ENCODE measurements at places on chromosomes 1 and 21. TPM values are rescaled to one million over a fixed set of nuclear protein-coding genes. Genes with fewer than 3 reads are reported as not detected.

Gene GNAT2
- not detected for total RNA-seq

Gene FAM151A
- 323 TPM for total RNA-seq

Gene ATF3
- 10.0 TPM for total RNA-seq

Gene LRRC71
- not detected for total RNA-seq

Gene CLEC20A
- total RNA-seq: not detected

Gene S100A6
- total RNA-seq: 330 TPM

Gene KLF17
- total RNA-seq: not detected

Gene KIF17
- 10.3 TPM for total RNA-seq

Gene MT1HL1
- total RNA-seq: not detected

Gene ARHGAP30
- 5.1 TPM for total RNA-seq

Gene IFI44
- total RNA-seq: 14.7 TPM

Gene ZNF281
- total RNA-seq: 8.2 TPM

Gene LIPI
- total RNA-seq: not detected

GRCh38 chr1:205183676-205184335 is 27.7 kb downstream of the DSTYK start:
- no peak for DNase-seq

DNA sequence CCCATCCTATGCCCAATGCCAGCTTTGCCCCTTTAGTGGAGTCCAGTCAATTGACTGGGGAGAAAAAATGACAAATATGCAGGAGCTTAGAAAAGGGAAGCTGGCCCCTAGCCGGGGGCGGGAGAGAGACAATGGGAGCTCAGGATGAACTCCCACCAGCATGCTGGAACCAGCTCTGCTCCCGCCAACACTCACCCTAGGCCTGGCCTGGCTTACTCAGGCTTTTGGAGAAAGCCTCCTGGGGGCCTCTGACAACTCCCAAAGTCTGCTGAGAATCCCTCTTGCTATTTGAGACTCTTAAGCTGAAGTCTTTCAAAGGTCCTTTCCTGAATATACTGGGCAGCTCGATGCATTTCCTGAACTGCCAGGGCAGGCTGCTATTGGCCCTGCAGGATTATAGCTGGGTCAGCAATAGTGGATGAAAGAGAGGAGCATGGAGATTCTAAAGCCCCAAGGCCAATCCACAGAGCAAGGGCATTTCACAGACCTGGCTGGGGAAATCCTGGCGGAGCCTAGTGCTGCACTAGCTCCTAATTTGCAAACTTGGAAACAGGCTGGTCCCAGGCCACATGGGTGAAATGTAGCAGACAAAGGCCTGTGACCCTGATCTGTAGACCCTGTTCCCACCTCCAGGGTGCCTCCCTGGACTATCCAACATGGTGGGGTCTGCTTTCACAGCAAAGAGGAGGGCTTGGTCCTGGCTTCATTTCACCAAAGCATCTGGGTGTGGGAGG is 35.7 kb upstream of the CLSTN1 start:
- DNase-seq: no peak

GRCh38 chr1:209207701-209208286 is 375.7 kb upstream of the CAMK1G start:
- DNase-seq: peak; percentile 66

DNA sequence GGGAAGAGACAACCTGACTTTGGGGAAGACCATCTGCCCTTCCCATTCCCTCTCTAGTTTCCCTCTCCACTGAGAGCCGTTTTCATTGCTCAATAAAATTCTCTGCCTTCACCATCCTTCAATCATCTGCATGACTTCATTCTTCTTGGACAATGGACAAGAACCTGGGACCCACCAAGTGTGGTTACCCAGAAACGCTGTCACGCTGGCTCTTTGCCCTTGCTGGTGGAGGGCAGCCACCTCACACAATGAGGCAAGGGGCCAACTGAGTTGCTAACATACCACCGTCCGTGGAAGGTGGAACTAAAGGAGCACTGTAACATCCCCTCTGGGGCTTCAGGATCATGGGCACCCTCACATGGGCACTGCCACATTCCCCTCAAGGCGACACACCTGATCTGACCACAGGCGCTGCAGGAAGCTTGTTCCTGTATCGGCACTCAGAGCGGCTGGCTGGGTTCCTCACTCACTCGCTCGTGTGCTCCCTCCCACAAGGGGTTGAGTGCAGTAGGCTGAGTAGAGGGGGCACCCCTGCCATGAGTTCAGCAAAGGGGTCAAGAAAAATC is 652.4 kb downstream of the PLPP3 start:
- DNase-seq: no peak

- no peak for DNase-seq
Observed at GRCh38 chr1:54485416-54485815, 62.6 kb upstream of the ACOT11 start.

- no peak for DNase-seq
Observed at GRCh38 chr1:8214501-8215173, 103.3 kb upstream of the SLC45A1 start.

DNA sequence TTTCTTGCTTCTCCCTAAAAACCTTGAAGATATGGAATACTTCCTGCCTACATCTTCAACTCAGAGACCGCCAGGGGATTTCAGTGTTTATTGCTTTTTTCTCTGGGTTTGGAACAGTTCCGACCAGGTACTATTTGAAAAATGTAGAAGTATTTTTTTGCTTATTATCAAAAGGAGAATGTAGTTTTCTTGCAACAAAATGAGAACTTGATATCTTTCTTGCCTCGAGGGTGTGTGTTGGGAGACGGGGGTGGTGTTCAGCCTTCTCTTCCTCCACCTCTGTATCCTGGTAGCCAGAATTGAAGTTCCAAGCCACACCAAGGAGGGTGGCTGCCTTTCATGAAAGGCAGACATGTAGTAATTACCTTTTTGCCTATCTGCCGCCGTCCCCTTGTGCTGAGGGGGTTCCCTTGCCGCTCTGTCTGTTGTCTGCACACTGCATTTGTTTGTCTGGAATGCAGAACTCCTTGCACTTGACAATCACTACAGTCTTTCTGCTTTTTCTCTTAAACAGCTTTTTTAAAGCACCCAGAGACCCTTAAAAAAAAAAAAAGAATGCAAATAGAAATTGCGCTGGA is 212.1 kb downstream of the PBX1 start:
- DNase-seq: no peak

- DNase-seq: no peak
Observed at GRCh38 chr1:116465845-116466685, 93.0 kb downstream of the ATP1A1 start.

GRCh38 chr1:101741910-101742309 is 254.8 kb downstream of the OLFM3 start:
- DNase-seq: no peak

GRCh38 chr1:84959294-84959693 is 37.6 kb downstream of the MCOLN2 start:
- DNase-seq: no peak

DNA sequence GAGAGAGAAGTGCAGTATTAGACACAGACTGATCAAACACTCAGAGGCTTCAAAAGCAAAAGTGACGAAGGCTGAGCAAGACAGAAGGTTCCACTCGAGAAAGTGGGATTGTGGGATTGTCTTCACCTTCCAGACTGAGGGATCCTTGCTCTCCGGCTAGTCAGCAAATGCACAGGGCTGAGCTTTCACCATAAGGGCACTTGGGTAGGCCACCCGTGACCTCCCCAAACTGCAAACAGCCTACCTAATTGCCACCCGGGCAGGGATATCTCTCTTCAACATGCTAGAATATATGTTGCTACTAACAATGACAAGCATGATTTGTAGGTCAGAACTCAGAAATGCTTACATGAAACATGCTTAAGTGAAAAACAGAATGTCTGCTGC is 35.3 kb upstream of the RIPK4 start:
- DNase-seq: no peak

DNA sequence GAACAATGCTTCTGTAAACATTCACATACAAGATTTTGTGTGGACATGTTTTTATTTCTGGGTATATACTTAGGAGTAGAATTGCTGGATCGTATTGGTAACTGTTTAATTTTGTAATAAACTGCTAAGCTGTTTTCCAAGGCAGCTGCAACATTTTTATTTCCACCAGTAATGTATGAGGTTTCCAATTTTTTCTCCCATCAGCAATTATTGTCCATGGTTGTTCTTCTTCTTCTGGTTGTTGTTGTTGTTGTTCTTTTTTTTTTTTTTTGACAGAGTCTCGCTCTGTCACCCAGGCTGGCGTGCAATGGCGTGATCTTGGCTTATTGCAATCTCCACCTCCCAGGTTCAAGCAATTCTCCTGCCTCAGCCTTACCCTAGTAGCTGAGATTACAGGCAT is 26.9 kb downstream of the ZYG11B start:
- DNase-seq: no peak

DNA sequence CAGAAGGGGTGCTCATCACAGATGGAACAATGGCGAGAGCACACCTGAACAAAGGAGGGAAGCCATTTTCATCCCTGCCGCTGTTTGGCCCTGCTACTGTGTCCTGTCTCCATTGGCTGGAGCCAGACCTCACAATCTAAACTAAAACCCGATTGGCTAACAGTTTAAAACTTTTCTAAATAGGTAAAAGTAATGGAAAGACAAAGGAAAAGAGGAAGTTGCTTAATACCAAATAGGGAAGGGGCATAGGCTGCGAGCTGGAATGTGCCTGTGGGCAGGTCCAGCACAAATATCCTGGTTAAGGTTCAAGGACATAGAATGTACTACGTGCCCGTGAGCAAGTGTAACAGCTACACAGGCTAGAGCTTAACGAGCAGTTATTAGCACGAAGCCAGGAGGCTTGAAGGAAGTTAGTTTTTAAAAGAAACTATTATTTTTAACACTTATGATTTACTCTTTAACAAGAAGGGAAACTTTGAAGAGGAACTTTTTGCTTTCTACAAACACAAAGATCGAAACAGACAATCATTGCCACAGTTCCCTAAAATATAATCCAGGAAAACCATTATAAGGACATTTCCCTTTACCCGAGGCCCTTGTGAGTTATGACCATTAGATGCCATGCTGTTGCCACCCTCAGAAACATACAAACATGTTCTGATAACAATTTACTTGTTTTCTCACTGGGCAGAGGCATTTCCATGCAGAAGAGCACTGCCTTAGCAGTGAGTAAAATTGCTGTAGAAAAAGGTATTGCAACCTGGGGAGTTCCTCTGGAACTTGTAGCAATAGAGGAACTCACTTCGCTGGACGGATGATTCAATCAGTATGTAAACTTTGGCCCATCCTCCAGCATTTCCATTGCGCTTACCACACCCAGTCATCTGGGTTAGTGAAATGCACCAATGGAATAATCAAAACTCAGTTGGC is 4.8 kb upstream of the PTTG1IP start:
- DNase-seq: no peak

DNA sequence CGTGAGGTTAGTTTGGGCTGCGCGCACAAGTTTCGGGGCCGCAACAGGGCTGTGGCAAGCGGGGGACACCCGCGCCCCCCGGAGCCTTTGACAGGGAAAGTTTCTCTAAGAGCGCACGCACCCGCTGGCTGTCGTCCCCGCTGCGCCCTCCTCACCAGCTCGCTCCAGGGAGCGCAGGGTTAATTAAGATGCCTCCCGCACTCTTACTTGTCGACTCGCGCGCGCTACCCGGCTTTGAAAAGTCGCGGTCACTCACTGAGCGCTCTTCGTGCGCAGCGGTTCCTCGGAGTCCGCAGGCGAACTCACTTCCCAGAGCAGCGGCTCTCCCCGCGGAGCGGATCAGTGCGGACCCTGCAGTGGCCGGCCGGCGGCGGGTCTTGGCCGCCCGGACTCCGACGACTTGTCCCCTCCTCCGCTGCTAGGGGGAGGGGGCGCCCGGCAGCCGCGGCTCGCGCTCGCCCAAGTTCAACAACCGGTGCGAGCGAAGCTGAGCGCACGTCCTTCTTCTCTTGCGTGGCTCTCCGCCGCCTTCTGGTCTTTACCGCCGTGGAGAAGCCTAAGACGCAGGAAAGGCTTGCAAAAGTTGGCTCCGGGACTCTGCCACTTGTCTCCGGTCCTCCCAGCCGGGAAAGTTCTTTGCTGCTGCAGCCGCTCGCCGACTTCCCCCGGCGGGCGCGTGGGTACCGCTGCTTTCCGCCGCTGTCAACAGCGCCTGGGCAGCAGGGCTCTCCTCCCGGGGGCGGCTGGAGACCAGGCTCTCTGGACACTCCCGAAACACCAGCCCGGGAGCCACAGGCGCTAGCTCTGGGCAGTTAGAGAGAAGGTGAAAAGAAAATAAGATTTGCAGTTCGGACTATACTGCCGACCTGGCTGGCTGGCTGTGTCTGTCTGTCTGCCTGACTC is 506 bp downstream of the JUN start:
- DNase-seq: peak; percentile 79

GRCh38 chr1:59967141-59967697 is 40.6 kb upstream of the CYP2J2 start:
- no peak for DNase-seq

DNA sequence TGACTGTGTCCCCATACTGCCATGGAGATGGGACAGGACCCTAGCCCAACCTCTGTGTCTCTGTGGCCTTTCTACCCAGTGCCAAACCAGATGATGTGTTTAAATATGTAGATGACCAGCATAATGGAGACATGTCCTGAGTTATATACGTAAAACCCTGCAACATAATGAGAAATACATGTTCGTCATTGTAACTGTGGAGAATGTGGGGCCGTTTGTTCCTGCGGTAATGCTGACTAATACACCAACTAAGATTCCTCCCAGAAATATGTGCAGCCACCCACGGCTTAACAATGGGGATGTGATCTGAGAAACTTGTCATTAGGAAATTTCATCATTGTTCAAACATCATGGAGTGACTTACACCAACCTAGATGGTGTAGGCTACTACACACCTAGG is 71.7 kb upstream of the SIM2 start:
- no peak for DNase-seq

DNA sequence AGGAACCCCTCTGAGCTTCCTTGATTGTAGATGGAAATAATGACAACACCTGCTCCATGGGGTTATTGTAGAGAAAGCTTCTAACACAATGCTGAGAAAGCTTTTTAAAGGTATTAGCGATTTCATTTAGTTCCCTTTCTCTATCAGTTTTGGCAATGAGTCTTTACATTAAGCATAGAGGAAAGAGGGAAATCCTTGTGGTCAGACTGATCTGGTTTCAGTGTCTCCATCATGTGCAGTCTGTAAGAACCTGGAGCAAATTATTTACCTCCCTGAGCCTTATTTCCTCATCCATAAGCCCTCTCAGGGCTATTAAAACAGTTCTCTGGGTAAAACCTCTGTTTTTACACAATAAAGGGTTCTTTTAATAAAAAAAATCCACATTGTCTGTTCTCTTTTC is 87.5 kb downstream of the FGGY start:
- no peak for DNase-seq

- DNase-seq: no peak
Observed at GRCh38 chr1:32197837-32198236, 2.6 kb upstream of the CCDC28B start.

- peak; percentile 59 for DNase-seq
Observed at GRCh38 chr21:38958940-38959691, 153.4 kb downstream of the ETS2 start.

DNA sequence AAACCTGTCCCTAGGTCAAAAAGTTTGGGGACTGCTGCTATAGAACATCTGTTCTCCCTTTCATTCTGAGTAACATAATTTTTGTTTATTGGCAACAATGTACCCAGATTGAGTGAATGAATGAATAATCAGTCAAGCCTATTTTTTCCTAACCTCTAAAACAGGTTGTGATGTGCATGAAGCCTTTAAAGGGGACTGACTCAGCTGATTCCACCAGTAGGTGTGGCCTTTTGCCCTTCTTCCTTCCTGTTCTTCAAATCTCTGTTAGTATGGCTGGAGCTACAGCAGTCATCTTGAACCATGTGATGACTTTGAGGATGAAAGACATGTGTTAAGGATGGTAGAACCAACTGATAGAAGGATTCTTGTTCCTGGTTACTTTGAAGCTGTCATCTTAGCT is 476.1 kb downstream of the NUF2 start:
- DNase-seq: no peak
